ENCODE measurements at places on chromosomes 6 and 20.

DNA sequence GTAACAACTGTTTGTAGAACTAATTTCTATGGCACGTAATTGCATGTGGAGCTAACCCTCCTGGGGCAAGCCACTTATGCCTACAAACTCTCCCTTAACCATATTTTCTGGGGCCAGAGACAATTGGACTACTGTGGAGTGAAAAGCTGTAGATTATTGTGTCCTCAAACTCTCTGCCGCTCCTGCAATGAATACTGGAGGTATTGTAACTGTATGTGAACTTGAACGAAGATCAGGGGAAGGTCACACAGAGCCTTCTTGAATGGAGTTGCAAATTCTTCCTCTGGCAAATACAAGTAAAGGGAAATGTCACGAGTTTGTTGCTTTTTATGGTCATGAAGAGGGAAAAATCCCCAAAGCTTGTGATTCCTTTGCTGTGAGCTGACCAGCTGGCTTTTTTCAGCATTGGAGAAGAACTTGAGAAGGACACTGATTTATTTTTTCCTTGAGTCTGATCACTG, 18.2 kb downstream of the AKAP12 start:
- no peak for DNase-seq

- DNase-seq: no peak
Observed at GRCh38 chr20:60984666-60985065, 267.4 kb upstream of the CDH4 start.

- no peak for DNase-seq
Observed at GRCh38 chr6:161139304-161139765, 134.5 kb downstream of the AGPAT4 start.

GRCh38 chr20:44212792-44213191, 2.2 kb upstream of the OSER1 start:
- DNase-seq: no peak

- no peak for DNase-seq
Observed at GRCh38 chr6:70421509-70421908, 8.2 kb downstream of the FAM135A start.

DNA sequence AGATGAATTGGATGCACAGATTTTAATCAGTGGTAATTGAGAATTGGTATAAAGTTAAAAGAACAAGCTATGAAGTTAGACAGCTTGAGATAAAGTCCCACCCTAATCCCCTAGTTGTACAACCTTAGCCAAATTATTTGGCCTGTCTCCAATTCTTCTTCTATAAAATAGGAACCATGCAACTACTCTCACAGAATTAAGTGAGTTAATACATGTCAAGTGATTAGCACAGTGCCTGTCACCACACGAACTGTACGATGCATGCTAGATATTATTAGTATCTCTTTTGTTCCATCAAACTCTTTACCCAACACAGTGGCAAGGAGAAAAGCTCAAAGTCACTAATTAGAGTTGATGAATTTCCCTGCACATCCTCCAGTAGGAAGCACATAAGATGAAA, 44.7 kb downstream of the MBOAT1 start:
- no peak for DNase-seq

DNA sequence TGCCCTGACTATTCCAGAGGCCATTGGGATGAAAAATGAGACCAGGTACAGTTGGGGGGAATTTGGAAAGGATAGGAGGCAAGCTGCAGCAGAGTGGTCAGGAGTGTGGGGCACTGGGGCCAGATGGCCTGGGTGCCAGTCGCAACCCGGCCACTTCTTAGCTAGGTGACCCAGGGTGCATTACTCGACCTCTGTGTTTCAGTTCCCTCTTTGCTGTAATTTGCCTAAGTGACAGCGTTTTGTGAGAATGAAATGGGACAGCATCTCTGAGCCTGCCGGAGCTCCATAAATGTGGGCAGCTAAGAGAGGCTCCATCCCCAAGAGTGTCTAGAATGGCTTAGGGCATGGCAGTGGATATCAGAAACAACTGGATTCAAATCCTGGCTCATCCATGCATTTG, 13.9 kb downstream of the LRFN2 start:
- no peak for DNase-seq

DNA sequence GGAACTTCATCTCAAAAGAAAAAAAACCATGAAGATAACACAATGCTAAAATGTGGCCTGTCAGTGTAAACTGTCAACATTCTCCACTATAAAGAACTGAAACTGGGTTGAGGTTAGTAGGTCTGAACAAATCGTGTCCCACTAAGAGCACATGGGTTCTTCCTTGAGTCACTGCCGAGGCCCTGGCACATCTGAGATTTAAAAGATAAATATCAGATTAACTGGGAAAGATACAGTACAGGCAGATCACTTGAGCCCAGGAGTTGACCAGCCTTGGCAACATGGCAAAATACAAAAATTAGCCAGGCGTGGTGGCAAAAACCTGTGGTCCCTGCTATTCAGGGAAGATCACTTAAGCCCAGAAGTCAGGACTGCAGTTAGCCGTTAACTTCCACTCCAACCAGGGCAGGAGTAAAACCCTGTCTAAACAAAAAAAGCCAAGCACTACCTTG, 5.6 kb downstream of the EEF1A1 start:
- DNase-seq: peak; percentile 38

DNA sequence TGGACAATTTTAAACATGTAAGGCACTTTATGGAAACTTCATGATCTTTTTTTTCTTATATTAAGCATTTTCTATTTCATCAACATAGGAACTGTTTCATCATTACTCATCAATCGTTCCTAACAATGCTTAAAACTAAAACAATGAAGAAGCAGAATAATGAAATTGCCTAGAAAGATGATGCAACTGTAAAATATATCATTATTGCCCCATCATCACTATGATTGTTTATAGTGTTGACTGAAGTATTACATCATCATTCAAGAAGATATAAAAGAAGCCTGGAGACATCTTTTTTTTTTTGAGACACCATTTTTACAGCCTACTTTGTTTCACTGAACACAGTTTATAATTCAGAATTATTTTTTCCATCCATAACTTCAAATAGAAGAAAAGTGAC, 147.2 kb downstream of the TRDN start:
- DNase-seq: no peak

DNA sequence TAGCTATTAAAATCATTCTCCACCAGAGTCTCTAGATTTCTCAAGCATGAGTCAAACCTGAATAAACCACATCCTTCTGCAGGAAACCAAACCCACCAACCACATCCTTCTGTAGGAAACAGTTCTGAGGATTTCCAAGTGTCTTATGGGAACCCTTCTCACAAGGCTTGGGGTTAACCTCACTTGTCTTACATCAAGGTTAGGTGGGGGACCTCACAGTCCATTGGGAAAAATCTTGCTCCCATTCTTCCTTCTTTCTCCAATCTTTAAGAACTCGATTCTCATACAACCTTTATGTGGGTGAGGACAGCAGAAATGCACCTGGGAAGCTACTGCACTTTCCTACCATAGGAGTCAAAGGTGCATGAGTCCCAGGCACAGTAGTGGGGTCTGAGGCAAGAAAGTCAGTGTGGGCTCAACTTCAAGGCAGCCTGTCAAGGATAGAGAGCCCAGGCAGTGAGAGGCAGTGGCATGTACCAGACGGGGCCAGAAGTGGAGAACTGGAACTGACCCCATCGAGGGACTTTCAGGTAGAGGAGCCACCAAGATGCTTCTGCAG, 114.5 kb downstream of the SLC22A3 start:
- peak; percentile 89 for DNase-seq

- no peak for DNase-seq
Observed at GRCh38 chr6:34066218-34066571, 79.7 kb downstream of the GRM4 start.

GRCh38 chr6:168314021-168314420, 5.6 kb downstream of the DACT2 start:
- no peak for DNase-seq

DNA sequence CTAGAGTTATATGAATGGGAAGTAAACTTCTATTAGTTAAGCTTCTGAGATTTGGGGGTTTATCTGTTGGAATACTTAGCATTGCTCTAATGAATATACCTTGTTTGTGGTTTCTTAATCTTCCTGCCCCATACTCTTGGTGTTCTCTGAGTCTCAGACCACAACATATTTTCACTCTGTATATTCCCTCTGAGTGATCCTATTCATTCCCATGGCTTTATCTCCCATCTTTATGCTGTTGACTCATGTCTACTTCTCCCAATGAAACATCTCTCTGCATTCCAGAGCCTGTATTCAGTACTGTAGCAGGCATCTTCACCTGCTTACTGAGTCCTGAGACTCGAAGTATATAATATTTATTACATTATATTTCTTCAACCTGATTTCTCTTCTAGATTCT, 283.7 kb upstream of the MAP3K7 start:
- peak; percentile 8 for DNase-seq

DNA sequence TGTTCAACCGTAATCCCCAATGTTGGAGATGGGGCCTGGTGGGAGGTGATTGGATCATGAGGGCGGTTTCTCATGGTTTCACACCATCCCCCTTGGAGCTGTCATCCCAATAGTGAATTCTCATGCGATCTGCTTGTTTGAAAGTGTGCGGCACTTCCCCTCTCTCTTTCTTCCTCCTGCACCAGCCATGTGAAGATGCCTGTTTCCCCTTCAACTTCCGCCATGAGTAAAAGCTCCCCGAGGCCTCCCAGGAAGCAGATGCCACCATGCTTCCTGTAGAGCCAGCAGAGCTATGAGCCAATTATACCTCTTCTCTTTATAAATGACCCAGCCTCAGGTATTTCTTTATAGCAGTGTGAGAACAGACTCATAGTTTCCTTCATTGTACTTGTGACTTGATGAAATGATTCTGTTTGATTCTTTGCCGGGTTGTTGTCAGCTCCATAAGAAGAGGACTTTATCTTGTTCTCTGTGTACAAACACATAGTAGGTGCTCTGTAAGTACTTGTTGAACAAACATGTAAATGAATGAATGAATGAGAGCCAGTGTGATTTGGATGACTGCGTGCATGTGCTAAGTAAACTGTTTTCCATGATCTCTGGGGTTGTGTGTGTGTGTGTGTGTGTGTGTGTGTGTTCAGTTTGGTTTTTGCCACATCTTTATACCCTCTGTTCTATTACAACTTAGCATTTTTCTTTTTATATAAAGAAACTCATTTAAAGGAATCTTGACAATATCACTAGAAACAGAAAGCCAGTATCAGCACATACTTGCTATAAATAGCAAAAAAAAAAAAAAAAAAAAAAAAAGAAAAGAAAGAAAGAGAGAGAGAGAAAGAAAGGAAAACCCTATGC, 22.5 kb upstream of the PTGIS start:
- no peak for DNase-seq

DNA sequence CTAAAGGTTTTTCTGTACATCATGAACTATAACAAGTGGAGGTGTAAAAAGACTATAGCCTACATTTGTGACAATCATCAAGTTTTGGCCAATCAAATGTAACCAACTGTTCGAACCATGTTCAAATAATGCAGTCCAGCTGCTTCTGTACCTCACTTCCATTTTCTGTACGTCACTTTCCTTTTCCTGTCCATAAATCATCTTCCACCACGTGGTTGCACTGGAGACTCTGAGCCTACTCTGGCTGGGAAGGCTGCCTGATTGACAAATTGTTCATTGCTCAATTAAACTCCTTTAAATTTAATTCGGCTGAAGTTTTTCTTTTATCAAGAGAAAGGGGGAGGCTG, 270.4 kb upstream of the JARID2 start:
- peak; percentile 50 for DNase-seq

DNA sequence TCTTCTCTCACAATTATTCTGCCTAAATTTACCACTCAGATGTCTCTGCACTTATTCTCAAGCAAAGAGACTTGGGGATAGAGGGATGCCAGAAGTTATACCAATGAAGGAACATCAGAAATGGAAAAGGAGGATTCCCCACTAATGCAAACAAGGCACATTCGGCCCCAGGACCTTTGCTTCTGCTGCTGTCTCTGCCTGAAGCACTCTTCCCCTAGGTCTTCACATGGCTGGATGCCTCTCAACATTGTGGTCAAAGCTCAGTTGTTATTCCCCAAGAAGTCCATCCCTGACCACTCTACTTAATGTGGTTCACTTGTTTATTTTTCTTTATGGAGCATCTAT, 508.7 kb downstream of the DOK5 start:
- DNase-seq: no peak

DNA sequence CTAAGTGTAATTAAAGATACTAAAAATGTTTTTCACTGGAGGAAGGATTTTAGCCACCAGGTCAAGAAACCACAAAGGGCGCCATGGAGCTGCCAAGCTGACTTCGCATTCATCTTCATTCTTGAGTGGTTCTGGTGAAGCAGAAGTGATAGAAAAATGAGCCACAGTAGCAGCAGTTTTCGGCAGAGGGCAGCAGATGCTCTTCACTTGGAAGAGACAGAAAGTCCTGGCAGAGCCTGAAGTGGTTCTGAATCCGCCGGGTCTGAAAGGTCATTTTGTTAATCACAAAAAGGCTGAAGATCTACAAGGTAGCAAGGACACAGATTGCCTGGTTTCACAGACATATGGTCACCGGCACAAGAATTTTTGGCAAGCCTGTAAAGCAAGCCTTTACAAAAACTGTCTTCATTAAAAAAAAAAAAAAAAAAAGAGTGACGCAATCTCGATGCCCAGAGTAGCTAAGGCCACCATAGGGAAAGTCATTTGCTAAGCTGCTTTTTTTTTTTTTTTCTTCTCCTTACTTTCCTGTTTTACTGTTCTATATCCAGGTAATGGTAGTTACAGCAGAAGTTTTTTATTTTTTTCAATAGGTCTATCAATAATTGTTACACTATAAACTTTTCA, 345.1 kb upstream of the AGPAT4 start:
- peak; percentile 64 for DNase-seq
